Foreskin keratinocyte (primary cell): ENCODE measurements at places on chromosomes 11 and 22. TPM values are rescaled to one million over a fixed set of nuclear protein-coding genes. Genes with fewer than 3 reads are reported as not detected.

Gene KRTAP5-4
- not detected in 2 replicates for polyA plus RNA-seq

Gene CHST1
- not detected in 2 replicates for polyA plus RNA-seq

Gene ADAMTS15
- 0.25 and 0.75 TPM in 2 replicates for polyA plus RNA-seq

Gene CHCHD10
- polyA plus RNA-seq, result 75.0 and 101 TPM in 2 replicates

Gene TSGA10IP
- polyA plus RNA-seq, result not detected in 2 replicates

DNA sequence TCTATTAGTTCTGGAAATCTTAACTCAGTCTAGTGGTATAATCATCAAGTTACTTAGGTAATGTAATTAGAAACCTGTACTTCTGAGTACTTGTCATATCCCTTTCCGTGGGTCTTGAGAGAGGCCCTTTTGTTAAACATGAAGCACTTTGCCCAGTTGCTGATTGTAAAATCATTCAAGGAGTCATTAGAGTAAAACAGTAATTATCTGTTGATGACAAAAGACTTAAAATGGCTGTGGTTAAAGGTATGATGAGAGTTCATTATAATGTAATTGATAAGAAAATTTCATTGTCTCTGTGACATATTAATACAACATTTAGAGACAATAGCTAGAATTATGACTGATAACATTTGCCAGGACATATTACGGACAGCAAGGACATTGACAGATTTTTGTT, 34.3 kb downstream of the PRR5L start:
- DNase-seq, result no peak

- peak; percentile 17 for DNase-seq
Measured at GRCh38 chr11:102666331-102666957, 39.1 kb downstream of the MMP27 start.

- no peak for DNase-seq
Measured at GRCh38 chr11:61687420-61687819, 7.2 kb downstream of the DAGLA start.

DNA sequence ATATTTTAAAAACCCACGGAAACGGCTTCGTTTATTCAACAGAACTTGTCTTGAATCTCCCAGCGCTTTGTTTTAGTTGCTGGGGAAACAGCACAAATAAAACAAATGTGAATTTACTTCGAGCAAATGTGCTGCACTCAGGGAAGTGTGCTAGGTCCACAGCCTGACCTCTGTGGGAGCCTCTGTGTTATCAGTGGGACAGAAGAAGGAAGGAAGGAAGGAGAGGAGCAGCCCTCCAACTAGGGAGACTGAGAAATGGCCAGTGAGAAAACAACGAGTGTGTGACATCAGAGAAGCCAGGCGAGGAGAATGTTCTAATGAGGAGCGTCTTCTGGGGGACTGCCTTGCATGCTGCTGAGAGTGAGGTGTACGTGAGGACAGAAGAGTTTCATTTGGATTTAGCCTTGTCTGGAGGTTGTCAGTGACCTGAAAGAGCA, 42.7 kb downstream of the PPP6R3 start:
- DNase-seq, result no peak

GRCh38 chr11:29317694-29318093, 699.1 kb downstream of the KCNA4 start:
- DNase-seq, result no peak

GRCh38 chr11:68467201-68467834, 6.8 kb downstream of the PPP6R3 start:
- DNase-seq, result no peak

DNA sequence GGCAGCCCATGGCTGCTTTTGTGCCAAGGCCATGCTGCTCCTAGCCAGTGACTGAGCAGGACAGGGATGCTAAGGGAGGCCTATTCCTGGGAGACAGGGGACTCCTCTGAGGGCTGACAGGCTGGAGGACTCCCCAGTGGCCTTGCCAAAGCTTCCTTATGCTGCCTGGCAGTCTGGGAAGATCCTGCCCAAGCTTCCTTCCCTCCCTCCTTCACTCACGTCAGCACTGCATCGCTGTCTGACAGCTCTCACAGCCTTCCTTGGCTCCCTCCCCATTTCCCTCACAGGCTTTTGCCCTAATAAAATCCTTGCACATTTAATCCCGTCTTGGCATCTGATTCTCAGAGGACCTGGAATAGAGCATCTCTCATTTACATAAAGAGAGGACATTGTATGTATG, 26.5 kb downstream of the HTR3A start:
- no peak for DNase-seq

DNA sequence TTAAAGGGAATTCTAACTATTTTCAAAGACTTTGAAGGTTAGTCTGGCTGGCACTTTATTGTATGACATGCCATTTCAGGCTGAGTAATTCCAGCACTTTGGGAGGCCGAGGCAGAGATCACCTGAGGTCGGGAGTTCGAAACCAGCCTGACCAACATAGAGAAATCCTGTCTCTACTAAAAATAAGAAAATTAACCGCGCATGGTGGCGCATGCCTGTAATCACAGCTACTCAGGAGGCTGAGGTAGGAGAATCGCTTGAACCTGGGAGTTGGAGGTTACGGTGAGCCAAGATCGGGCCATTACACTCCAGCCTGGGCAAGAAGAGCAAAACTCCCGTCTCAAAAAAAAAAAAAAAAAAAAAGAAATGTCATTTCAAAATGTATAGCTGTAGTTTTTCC, 95.6 kb downstream of the RDX start:
- DNase-seq, result no peak

DNA sequence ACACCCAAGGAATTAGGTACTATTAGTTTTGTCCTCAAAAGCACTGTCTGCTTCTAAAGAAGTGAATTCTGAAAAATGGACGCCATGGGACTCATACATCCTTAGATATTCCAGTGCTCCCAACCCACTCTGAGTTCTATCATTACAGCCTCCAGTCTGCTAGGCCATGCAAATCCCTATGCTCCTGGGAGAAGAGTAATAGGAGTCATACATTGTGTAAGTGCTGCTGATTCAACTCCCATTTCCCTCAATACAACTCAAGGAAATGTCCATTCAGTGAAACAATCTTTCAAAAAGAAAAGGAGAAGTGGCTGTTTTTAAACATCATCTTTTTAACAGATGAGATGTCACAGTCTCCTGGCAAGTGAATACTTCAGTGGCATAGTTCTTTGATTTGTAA, 590.2 kb upstream of the LRRC4C start:
- peak; percentile 28 for DNase-seq

DNA sequence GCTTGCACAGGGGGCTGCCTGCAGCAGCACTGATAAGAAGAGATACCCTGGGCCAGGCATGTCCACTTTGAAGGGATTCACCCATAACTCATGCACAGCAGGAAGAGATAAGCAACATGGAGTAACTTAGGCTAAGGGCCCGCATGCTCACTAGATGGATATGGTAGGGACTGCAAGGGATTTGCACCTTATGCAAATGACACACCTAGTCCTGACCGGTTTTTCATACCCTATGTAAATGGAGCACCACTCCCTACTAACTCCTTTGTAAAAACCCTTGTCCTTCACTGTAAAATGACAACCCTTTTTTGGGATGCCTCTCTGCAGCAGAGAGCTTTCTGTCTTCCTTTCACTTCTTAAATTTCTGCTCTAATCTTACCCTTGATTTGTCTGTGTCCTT, 658.9 kb upstream of the CCDC179 start:
- DNase-seq, result no peak

- no peak for DNase-seq
Measured at GRCh38 chr11:69372589-69373250, 78.8 kb downstream of the MYEOV start.

DNA sequence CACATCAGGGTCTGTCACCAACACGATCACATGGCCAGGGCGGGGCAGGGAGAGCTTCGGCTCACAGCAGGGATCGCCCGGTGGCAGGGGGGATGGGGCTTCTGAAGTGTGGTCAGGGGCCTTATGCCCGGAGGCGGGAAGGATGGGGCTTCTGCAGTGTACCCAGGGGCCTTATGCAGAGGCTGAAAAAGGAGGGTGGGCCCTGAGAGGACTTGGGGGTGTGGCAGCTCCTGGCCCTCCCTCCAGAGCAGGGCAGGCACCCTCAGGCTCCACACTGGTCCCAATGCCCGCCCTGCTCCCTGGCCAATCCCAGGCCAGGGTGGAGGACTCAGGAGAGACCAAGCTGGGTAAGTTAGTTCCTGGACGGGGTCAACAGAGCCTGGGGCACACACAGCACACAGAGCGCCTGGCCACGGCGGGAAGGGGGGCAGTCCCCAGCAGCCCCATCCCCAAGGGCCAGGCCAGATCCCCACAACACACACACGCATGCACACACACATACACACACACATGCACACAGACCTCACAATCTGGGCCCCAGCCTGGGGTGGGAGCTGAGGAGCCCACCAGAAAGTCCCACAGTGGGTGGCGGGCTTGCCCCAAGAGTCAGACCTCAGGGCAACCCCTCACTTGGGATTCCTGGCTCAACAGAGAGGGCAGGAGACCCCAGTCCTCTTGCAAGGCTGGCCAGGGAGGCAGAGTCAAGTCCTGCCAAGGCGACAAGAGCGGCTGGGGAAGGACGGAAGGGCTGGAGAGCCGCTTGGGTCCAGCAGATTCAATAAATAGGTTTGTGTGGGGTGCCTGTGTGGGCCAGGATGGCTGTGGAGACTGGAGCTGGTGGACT, 1.1 kb upstream of the CEND1 start:
- DNase-seq, result no peak

DNA sequence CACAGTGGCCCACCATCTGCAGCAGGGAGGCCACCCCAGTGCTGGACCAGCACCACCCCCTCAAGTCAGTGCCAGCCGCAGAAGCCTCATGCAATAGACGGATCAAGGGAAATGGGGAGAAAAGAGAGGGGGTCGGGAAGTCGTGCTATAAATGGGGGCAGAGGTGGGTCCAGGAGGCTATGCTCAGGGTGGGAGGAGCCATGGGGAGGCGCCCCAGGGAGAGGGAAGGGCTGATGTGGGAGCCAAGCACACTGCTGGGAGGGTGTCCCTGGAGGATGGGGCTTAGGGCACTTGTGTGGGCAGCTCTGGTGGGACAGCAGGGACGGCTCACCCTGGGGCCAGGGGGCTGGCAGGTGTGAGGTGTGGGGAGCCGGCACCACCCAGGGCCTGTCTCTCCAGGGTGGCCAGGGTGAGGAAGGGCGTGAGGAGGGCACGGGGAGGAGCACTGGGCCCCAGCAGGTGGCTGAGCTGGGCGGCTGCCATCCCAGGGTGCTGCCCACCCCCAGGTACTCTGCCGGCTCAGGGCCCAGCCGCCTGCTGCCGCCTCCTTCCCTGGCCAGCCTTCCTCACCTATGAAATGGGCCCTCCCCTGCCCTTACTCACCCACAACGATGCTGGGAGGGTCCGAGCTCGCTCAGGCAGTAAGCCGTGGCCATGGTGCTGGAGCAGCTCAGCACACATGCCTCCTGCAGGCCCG, 18.0 kb downstream of the PHLDA2 start:
- no peak for DNase-seq

GRCh38 chr11:65290448-65291165, 24.1 kb upstream of the CDC42EP2 start:
- DNase-seq, result no peak

DNA sequence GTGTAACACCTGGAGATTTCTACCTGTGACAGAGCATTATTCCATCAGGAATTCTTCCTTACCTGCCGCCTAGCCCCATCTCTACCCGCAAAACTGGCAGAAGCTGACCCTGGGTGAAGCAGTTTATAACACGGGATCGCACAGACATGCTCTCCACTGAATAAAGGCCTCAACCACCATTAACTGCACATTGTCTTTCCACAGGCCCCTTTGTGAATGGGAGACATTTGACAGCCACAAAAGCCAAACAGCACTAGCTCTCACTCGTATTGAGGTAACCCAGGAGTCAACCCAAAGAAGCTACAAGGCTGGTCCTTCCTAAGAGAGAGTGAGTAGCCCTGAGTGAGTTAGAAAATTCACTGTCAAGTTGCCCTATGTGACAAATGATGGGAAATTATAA, 135.6 kb downstream of the RCN1 start:
- no peak for DNase-seq

DNA sequence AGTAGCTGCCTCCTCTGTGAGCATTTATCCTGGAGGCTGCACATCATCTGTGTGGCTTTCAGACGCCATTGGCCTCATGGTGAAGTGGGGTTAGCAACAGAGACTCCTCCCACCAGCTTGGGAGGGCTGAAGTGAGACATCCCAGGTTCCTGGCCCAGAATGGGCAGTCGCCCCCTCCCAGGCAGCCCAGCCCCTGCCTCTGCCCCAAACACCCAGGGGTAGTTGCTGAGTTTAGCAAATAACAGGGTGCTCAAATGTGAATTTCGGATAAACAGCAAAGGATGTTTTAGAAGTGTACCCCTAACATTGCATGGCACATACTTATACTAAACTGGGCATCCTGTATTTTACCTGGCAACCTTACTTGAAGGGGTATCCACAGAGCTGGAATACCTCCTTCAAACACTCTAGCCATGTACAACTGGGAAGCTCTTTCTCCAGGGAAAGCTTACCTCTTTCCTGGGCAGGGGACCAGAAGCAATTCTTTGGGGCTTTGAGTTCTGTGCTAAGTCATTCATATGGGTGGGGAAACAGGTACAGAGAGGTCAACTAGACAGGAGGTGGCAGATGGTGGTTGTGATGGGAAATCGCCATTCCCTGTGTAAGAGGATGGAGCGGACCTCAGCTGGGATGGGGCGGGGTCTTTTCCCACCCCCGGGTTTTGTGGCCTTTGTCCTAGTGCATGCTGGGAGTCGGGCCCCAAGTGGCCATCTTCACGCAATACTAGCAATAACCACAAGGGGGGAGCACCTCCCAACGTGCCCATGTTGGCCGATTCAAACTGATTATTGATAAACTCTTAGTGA, 19.3 kb downstream of the MTFP1 start:
- no peak for DNase-seq

DNA sequence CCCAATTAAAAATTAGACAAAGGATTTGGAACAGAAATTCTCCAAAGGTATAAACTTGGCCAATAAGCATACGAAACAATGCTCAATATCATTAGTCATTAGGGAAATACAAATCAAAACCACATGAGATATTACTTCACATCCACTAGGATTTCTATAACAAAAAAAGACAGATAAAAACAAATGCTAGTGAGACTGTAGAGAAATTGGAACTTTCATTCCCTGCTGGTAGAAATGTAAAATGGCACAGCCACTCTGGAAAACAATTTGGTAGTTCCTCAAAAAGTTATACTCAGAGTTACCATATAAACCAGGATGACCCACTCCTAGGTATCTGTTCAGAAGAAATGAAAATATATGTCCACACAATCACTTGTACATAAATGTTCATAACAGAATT, 71.6 kb downstream of the RPL27A start:
- DNase-seq, result no peak

DNA sequence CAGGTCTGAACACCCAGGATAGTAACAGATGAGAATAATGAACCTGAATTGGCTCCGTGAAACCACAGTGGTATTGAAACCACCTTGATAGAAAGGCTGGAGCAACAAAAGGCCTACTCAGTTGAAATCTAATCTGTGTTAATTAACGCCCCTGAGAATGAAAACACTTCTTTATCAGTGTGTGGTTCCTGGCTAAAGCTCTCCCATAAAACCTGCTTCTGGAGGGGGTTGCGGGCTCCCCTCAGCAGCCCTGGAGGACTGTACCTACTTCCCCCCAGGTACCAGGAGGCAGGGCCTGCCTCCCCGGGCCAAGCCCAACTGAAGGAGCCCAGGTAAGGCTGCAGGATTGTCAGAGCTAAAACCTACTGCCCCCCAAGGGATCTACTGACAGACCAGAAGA, 54.6 kb downstream of the PLEKHA7 start:
- DNase-seq, result no peak

- DNase-seq, result no peak
Measured at GRCh38 chr11:69308491-69308911, 14.5 kb downstream of the MYEOV start.
